ENCODE measurements at places on chromosomes 3 and 15.

- peak; percentile 41 for DNase-seq
These were observed 14.7 kb downstream of the ST3GAL6 start for GRCh38 chr3:98777801-98778220.

DNA sequence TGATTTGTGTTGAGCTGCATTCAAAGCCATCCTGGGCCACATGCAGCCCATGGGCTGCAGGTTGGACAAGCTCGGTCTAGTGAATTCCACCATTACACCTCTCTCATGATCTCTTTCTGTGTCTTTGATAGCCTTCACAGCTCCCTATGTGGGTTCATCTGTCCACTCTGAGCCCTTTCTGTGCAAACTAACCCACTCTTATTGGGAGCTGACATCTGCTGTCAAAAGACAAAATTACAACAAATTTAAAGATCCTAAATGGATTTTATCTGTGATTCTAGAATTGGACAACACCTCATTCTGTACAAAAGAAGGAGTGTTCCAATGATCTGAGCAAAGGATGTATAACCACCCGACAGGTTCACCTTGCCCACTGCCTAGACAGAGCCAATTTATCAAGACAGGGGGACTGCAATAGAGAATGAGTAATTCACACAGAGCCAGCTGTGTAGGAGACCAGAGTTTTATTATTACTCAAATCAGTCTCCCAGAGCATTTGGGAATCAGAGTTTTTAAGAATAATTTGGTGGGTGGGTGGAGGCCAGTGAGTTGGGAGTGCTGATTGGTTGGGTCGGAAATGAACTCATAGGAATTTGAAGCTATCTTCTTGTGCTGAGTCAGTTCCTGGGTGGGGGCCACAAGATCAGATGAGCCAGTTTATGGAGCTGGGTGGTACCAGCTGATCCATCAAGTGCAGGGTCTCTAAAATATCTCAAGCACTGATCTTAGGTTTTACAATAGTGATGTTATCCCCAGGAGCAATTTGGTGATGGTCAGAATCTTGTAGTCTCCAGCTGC is 2.6 kb upstream of the XYLB start:
- DNase-seq = peak; percentile 35

GRCh38 chr15:64247906-64248541 is 85.2 kb upstream of the PPIB start:
- peak; percentile 93 for DNase-seq

- no peak for DNase-seq
These were observed 153.9 kb upstream of the NR2E3 start for GRCh38 chr15:71656425-71656824.

GRCh38 chr3:173583496-173583895 is 186.0 kb downstream of the NLGN1 start:
- DNase-seq = no peak

DNA sequence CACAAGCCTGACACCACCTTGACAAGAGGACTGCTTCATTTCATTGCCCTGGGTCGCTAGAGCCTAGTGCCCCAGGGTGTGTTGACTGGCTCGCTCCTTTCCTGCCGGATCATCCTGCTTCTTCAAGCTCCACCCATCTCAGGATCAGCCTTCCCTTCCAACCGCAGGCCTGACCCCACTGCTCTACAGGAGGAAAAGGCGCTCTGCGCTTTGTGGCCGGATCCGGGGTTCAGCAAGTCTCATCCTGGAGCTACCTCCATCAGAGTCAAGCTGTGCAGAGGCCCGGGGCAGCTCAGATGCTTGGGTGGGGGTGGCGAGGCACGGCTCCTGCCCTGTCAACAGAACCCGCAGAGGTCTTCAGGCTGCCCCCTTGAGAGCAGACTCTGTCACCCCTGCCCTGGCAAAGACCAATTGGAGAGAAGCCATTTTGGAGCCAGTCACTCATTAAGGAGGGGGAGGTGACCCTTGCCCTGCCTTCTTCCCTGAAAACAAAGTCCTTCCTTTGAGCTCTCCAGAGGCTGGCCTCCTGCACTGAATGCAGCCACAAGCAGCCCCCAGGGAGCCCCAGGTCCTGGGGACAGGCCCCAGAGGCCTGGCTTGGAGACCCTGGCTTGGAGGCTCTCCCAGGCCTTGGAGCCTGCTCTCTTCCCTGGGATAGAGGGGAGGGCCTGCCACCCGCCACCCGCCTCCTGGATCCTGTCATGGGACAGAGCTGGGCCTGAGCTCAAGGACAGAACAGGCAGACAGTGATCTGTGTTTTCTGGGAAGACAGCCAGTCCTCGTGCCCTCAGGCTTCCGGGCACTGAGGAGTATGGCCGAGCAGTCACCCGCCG is 80.3 kb downstream of the CPN2 start:
- peak; percentile 99 for DNase-seq

DNA sequence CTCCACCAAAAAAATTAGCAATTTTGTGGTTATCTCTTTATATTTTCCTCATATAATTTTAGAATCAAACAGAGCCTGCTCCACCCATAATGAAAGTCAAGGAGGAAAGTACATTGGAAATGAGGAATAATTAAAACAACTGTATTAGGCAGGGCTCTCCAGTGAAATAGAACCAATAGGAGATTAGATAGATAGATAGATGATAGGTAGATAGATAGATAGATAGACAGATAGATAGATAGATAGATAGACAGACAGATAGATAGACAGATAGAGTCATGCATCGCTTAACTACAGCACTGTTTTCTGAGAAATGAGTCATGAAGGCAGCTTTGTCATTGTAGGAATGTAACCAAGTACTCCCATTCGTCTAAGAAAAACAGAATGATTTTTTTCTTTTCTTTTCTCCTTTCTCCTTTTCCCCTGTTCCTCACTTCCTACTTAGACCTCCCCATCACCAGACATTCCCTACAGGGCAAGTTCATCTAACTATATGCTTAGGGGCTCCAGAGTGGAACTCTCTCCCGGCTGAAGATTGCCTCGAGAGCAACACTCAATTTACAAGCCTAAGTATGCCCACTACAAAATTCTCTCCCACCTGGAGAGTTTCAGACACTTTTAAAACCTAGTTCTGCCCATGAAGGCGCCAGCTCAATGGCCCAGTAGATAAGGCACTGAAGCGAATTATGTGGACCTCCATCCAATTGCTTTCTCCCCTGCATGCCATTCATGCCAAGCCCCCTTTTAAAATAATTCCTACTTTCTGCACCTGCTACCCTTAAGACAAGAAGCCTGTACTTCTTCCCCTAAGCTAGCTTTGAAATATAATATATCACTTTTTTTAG is 53.3 kb upstream of the LIPC start:
- DNase-seq = peak; percentile 35

DNA sequence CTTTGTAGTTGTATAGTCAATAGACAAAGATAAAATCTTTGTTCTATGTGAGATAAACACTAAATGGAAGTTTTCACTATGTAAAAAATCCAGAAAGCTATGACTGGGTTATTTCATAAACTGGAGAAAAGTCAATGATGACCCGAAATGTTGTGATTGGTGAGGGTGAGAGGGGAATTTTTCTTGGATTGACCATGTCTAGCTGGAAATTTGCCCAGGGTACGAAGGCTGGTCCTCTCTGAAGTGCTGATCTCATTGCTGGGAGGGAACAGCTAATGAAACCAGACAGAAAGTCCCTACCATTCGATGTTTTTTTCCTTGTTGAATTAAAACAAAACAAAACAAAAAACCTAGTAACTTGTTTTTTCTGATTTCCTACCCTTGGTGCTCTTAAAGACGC is 14.3 kb downstream of the TPRG1 start:
- DNase-seq = peak; percentile 54

DNA sequence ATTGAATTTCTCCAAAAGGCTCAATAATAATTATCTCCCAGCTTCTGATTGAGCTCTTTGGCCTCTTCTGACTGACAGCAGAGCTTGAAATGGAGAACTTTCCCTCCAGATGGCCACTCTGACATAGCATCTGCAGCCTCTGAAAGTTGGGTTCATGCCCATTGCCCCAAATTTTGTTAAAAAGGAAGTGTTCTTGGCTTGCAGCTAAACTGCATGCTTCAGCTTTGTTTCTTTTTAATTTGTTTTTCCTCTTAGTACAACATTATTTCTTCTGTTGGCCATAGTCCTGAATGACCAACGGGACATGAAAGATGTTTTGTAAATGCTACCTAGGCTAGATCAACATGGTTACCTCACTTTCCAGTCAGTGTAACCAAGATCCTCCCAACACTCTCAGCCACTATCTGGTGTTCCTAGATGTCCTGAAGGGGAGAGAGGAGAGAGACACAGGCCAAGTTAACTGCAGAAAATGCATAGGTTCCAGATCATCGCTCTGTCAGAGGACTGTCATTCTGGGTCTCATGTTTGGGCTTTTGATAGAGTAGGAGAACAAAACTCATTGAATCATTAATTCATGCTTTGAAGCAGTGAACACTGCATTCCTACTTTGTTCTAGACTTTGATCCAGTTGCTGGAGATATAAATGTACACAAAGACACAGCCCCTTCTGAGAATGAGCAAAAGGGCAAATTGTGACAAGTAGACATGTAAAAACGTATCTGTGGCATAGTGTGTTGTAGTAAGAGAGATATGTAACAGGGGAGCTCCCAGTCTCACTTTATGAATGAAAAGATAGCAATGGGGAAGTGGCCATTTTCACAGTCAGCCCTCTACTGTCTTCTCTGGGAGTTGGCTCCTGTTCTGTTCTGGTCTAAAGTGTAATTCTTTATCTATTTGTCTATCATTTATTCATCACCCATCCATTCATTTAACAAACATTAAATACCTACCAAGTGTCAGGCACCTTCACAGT is 156.2 kb downstream of the ZNF621 start:
- DNase-seq = no peak

DNA sequence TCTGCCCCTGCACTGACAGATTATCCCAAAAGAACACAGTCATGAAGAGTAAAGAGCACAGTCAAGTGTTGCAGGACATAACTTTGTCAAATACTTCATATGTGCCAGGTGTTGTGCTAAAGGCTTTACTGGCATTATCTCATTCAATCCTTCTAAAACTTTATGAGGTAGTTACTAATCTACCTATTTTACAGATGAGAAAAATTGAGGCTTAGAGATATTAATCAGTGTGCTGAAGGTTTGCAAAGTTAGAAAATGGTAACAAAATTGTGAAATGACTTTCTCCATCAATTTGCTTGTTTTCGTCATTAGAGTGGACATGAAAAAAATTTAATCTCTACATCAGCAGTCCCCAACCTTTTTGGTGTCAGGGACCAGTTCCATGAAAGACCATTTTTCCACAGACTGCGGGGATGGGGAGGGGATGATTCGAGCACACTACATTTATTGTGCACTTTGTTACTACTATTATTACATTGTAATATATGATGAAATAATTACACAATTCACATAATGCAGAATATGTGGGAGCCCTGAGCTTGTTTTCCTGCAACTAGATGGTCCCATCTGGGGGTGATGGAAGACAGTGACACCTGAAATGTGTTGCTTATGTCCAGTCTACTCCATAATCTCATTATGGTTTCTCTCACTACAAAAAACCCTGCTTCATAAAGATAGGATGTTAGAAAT is 8.6 kb upstream of the CAPN7 start:
- DNase-seq = no peak

GRCh38 chr15:84925906-84926305 is 41.4 kb downstream of the SLC28A1 start:
- DNase-seq = no peak

- peak; percentile 76 for DNase-seq
These were observed 68.5 kb downstream of the MYO1E start for GRCh38 chr15:59304034-59304795.

DNA sequence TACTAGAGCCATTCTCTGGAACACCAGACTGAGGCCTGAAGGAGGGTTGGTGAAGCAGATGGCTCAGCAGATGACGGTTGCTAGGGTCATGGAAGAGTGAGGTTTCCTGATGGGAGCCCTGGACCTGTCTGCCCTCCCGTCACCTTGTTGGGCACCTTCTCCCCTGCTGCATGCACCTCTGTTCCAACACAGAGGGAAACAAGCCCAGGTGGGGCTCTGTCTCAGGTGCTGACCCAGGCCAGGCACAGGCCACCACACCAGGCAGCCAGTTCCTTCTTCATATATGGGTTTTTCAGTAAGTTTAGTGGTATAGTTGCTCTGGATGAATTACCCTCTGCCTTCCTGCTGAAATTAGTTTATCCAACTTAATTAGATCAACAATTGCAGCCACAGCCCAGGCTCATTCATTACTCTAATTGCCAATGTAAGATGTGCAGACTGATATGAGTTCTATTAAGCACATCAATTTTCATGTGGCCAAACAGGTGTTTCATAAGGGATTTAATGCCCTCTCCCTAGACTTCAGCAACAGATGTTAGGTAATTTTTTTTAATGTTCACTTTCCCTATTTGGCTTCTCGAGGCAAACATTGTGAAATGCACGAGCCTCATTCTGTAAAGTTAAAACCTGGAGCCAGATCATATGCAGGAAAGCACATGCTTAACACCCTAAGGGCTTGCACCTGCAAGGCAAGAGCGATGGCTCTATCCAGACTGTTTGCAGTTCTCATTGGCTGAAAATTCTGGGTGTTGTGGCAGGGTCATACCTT is 174.8 kb downstream of the CHDH start:
- no peak for DNase-seq

GRCh38 chr3:138114431-138114918 is 933 bp downstream of the DZIP1L start:
- peak; percentile 44 for DNase-seq

DNA sequence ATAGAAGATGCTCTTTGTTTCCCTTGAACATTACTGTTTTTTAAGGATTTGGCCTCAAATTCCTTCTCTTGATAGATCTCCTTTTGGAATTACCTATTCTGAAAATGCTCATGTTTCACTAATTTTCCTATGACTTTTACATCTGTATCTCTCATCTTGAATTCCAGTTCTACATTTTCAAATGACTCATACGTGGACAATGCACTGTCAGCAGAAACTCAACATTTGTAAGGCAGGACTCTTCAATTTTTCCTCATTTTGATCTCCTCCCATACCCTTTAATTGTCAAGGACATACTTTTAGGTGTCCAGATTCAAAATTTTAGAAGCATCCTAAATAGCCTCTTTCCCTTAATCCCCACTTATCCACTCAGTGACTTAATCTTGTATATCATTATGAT is 341.0 kb upstream of the RASGRP1 start:
- peak; percentile 48 for DNase-seq

GRCh38 chr3:19139863-19140262 is 8.4 kb upstream of the KCNH8 start:
- no peak for DNase-seq

Measured in RPMI7951 (cell line).